NCI-H1092 (cell line): ENCODE measurements at places on chromosomes 16 and 17.

GRCh38 chr16:3214904-3215600 lies 19.9 kb downstream of the ZNF200 start:
- no peak for DNase-seq

GRCh38 chr17:13699261-13699660 lies 97.5 kb upstream of the HS3ST3A1 start:
- no peak for DNase-seq

DNA sequence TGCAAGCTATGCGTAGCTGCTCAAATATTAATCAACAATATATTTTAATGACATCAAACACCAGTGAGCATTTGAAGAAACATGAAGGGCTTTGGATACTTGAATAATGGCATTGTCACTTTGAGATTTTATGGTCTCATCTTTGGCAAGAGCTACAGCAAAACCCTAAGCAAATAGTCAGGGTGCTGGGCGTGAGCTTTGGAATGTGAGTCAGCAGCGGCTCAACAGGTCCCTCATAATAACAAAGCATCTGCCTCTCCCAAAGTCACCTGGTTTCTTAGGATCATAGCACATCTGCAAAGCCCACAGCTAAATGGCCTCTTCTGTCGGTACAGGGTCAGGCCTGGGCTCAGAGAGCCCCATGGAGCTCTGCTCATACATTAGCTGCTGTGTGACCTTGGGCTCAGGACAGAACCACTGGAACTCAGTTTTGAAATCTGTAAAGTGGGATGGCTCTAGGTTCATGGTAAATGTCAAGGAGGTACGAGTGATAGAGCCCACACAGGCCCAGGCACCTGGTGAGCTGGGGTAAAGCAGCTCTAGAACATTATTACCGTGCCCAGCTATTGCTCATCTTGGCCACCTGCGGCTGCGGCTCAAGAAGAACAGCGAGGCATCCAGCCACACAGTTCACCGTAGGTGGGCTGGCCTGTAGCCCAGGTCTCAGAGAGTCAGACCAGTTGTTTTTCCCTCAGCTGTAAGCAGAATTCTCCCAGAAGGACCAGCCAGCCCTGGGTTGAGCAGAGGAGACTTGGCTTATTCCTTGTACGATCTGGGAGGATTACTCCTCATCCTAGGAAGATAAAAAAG lies 544.5 kb upstream of the CDH11 start:
- DNase-seq, result no peak

DNA sequence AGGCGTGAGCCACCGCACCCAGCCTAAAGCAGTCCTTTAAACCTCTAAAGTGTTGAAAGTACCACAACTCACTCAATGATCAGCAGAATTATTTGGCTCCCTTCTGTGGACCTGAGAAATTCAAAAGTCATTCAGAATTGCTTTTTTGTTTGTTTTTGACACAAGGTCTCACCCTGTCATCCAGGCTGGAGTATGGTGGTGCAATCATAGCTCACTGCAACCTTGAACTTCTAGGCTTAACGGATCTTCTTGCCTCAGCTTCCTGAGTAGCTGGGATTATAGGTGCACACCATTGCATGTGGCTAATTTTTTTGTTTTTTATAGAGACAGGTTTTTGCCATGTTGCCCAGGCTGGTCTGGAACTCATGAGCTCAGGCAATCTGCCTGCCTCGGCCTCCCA lies 44.3 kb downstream of the TRAF4 start:
- no peak for DNase-seq

DNA sequence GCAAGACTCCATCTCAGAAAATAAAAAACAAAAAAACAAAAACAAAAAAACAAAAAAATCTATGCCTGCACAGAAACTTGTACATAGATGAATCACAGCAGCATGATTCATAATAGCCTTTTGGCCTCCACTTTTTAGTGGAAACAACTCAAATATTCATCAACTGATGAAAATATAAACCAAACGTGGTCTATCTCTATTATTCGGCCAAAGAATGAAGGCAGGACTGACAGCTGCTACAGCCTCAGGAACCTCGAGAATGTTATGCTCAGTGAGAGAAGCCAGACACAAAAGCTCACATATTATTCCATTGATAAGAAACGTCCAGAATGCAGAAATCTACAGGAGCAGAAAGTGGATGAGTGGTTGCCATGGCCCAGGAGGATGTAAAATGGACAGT lies 19.8 kb downstream of the PPL start:
- no peak for DNase-seq

DNA sequence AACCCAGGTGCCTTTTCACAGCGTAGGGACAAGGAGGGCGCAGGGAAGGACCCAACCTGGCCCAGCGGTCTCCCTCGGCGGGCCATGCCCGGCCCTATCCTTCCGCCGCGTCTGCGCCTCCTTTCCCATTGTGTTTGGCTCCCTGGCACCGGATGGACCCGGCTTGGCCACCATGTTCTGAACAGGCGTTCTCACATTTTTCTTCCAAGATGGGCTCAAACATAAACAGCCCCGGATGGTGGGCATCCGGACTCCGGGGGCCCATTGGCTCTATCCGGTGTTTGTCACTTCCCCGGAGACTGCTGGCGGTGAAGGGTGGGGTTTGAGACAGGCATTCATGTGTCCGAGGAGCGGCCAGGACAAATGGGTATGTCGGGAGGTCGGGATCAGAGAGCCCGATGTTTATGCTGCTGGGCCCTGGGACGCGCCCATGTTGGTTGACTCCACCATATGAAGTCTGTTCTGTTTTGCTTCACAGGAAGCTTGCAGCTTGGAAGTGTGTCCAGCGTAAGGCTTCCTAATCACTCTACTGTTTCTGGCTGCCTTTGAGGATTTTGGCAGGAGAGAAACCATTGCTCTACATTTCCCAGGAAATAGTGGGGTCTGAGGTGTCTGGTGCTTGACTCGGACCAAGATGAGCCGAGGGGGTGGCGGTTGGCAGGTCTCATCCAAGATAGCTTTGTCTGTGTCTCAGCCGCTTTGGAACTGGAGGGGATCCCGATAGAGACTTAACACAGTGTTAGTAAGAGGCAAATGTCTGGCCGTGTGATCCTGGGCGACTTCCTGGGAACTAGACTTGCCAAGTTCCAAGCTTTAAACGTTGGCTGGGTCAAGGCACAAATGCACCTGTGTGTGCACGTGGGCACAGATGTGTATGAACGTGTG lies 188.3 kb downstream of the IRF8 start:
- DNase-seq, result no peak

GRCh38 chr17:27591986-27592385 lies 39.0 kb upstream of the LGALS9 start:
- no peak for DNase-seq

DNA sequence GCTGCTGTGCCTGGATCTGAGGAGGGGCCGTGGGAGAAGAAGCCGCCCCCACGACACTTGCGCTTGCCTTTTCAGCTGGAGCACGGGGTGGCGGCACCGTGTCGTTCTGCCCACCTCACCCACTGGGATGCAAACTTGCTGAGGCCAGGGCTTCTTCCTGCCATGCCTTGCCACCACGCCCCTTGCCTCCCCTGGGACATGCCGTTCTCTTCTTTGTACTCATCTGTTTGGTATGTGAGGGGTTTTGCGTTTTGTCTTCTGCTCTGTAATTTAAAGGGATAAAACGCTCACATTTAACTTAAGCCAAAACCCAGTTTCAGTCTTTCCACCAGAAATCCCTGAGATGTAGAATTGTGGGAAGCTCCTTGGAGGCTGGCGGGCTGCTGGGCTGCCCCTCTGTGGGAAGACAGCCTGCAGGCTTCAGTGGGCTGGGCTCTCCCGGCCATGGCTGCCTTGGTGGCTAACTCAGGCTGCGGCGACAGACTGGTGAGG lies 180.2 kb downstream of the RPTOR start:
- DNase-seq, result no peak

DNA sequence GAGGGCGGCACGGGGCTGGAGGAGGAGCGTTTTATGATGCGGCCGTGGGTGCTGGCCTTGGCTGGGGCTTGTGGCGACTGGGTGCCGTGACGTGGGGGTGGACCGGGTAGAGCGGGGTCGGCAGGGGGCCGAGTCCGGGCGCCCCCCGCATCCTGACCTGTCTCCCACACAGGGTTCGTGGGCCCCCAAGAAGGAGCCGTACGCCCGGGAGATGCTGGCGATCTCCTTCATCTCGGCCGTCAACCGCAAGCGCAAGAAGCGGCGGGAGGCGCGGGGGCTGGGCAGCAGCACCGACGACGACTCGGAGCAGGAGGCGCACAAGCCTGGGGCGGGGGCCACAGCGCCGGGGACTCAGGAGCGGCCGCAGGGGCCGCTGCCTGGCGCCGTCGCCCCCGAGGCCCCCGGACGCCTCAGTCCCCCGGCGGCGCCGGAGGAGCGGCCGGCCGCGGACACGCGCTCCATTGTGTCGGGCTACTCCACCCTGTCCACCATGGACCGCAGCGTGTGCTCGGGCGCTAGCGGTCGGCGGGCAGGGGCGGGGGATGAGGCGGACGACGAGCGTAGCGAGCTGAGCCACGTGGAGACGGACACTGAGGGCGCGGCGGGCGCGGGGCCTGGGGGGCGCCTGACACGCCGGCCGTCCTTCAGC lies 81.6 kb downstream of the ARHGAP23 start:
- DNase-seq, result no peak

- no peak for DNase-seq
Observed at GRCh38 chr16:86826941-86827340, 248.6 kb downstream of the FOXL1 start.

DNA sequence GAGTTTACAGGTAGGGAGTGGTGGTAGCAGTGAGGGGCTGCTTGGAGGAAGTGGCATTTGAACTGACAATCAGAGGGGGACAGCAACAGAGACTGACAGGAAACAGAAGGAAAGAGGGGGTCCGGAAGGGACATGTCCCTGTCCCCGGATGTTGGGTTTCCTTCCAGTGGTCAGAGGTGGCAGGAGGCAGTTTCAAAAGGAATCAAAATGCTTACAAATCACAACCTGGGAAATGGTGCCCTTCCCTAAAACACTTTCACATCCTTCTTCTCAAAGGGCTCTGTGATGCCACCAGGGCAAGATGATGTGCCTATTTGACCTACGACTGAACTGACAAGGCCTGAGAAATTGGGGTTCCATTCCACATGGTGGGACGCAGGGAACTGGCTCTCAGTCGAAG lies 19.7 kb downstream of the ADGRG1 start:
- DNase-seq, result no peak

- no peak for DNase-seq
Observed at GRCh38 chr17:81179861-81180260, 13.8 kb upstream of the AATK start.
